ENCODE measurements at places on chromosomes 5 and 9. TPM values are rescaled to one million over a fixed set of nuclear protein-coding genes. Genes with fewer than 3 reads are reported as not detected.

Gene EGFLAM
- total RNA-seq: 3.1 TPM

Gene GALT
- 32.4 TPM for total RNA-seq

Gene ASS1
- total RNA-seq: 9.8 TPM

Gene GARIN3
- not detected for total RNA-seq

Gene FOXD4
- total RNA-seq: 0.47 TPM

Gene OLFM1
- total RNA-seq: 77.8 TPM

Gene PPP2R2B
- total RNA-seq: 141 TPM

Gene AGXT2
- not detected for total RNA-seq

DNA sequence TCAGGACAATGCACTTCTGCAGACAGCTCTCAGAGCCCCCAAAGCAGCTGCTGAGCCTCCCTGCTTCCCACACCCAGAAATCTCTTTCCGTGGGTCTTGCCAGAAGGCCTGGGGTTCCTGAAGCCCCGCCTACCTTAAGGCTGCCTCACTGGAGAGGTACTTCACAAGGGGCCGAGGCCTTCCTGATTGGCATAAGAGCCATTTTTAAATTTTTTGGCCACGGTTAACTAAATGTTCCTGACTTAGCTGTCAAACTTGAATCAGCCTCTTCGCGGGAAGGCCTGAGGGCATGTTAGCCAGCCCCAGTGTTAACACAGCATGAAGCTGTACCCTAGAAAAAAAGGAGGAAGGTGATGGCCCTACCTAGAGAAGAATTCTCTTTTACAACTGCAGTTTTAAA lies 20.7 kb upstream of the EPB41L4B start:
- no peak for DNase-seq

- DNase-seq: no peak
Measured at GRCh38 chr9:93819905-93820304, 135.2 kb downstream of the BARX1 start.

DNA sequence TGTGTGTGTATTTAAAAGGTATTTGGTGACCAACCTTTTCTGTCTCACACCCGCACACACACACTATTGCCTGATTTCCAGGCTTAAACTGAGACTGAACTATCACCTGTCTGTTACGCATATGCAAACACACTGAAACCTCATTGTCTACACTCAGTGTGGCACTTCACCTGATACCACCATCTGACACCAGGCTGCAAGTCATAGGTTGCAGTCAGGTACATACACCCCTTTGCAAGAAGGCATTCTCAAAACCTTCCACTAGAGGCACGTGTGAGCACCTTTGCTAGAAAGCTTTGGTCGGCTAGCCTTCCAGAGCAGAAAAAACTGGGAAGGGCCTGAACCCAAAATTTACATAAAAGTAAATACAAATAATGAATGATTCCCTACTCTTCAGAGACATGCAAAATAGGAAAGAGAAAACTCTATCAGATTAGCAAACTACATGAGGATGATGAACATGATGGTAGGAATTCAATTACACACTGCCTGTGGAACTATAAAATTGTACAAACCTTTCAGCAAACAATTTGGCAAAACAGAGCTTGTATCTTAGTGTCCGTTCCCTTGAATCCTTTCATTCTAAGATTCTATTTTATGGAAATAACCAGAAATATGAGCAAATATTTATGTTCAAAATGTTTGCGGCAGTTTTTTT lies 5.9 kb upstream of the FOXD1 start:
- DNase-seq: no peak

DNA sequence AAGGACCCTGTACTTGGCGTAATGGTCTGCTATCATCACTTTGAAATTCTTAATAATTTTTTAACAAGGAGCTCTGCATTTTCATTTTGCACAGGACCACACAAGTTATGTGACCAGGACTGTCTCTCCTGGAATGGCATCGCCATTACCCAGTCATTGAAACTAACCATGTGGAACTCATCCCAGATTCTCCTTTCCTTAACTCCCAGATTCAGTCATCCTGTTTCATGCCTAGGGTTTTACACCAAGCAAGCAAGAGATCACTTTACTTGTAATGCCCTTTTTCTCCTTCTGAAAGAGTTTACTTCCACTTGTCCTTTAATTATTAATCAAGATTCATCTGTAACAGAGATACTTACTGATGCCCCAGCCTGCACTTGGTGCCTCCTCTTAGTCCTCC lies 12.0 kb downstream of the FRMD3 start:
- no peak for DNase-seq

DNA sequence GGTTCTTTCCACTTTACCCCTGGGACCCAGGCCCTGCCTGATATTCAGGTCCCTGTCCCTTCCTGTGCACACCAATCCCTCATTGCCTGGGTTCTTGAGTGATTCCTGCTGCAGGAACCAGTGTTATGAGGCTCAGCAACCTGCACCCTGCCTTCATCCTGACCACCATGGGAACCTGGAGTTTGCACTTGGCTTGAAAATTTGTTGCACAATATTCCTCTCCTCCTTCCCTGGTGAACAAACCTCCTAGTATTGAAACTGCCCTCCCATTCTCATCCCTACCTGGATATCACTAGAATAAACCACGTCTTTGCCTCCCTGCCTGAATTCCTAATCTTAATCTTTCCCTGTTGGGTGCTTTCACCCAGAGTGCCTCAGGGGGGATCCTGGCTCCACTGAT lies 52.1 kb upstream of the AFAP1L1 start:
- no peak for DNase-seq

GRCh38 chr5:127010362-127010761 lies 20.0 kb downstream of the MARCHF3 start:
- DNase-seq: no peak

GRCh38 chr5:3180636-3181035 lies 415.0 kb upstream of the IRX1 start:
- DNase-seq: no peak

DNA sequence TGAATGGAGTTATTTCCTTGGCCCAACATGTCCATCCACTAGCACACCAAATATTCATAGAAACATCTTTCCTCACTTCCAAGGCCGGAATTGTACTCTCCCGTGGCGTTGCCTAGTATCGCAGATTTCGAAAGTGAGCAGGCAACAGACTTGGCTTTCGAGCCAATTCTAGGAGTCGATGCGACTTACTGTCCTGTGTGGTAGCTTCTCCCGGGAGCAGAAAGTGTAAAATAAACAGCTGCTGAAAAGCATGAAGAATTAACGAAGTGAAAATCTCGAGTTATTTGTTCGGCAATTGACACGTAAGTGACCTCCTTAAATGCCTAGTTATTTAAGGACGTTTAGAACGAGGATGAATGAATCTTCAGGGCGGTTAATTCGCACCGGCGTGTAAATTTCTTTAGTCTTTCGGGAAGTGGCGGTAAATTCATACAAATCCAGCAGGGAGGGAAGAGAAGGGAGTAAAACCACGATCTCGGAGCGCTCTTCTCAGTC lies 449 bp upstream of the PCSK5 start:
- DNase-seq: peak; percentile 18

GRCh38 chr5:77425998-77426659 lies 66.0 kb downstream of the WDR41 start:
- DNase-seq: no peak

- DNase-seq: no peak
Measured at GRCh38 chr5:180290568-180291233, 1.2 kb downstream of the MAPK9 start.

GRCh38 chr9:4936277-4936676 lies 48.8 kb upstream of the JAK2 start:
- no peak for DNase-seq

DNA sequence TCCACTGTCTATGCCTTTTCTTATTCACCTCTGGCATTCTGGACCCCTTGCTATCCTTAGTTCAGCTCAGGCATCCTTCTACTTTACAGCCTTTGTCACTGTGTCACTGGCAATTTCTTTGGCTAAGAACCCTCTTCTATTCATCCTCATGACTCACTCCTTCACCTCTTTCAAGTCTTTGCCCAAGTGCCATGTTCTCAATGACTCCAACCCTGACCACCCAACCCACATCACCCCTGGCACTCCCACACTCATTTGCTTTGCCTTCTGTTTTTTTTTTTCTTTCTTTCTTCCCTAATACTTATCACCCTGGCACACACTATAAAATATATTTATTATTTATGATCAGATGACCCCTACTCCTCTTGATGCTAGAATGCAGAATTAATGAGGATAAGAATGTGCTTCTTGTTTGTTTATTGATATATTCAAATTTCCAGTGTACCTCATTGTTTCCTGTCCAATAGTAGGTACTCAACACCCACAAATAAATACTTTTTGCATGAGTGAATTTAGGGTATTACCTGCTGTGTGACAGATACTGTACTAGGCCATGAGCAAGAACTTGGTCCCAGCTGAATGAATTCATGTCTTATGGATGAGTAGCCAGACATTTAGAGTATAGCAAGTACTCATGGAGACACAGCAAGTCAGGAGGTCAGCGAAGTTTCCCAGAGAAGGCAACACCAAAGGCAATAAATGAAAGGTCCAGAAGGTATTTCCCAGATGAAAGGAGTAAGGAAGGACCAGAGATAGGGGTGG lies 236.1 kb downstream of the PAPPA start:
- no peak for DNase-seq

DNA sequence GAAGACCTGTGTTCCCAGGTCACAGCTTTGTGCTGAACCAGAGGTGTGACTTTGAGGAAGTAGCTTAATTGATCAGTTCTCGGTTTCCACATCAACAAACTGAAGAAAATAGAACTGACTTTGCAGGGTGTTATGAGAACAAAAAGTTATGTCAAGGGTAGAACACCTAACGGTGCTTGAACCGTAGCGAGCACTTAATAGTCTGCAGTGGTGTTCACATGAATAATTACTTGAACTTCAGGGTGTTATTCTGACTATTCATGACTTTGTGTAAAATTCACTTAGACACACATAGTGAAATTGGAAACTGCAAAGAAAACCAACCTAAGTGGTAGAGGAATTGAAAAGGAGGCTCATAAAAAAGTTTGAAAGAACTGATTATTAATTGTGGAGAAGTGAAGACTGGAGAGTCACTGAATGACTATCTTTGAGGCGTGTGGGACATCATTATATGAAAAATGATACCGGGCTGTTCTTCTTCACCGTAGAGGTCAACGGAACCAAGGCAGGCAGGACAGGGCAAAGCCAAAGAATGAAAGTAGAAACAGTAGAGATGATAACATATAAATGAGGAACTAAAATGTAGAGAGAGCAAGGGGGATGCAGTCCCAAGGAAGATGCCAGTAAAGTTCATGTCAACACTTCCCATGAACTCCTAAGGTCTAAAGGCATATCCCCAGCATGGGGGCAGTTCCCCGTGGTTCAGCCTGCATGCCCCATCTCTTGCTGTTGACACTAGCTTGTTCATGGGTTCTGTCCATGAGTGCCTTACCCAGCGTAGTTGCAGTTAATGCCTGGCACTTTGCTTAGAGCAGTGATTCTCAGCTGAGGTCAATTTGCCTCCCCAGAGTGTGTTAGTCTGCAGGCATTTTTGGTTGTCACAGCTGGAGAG lies 118.7 kb downstream of the ZNF462 start:
- DNase-seq: no peak

- no peak for DNase-seq
Measured at GRCh38 chr9:90870621-90871326, 69.2 kb downstream of the SYK start.

GRCh38 chr9:2047916-2048315 lies 32.8 kb downstream of the SMARCA2 start:
- DNase-seq: no peak

- no peak for DNase-seq
Measured at GRCh38 chr5:133360693-133361472, 251.5 kb downstream of the FSTL4 start.

- no peak for DNase-seq
Measured at GRCh38 chr5:179852993-179853547, 5.5 kb downstream of the MRNIP start.
